ENCODE measurements at places on chromosomes 2 and 18. TPM values are rescaled to one million over a fixed set of nuclear protein-coding genes. Genes with fewer than 3 reads are reported as not detected.

Gene EVA1A
- total RNA-seq, result 9.7 TPM

Gene STK25
- 169 TPM for total RNA-seq

Gene RNF25
- total RNA-seq, result 20.0 TPM

Gene LYPD6
- total RNA-seq, result 2.3 TPM

Gene MZT2A
- 176 TPM for total RNA-seq

Gene TWIST2
- 23.5 TPM for total RNA-seq

DNA sequence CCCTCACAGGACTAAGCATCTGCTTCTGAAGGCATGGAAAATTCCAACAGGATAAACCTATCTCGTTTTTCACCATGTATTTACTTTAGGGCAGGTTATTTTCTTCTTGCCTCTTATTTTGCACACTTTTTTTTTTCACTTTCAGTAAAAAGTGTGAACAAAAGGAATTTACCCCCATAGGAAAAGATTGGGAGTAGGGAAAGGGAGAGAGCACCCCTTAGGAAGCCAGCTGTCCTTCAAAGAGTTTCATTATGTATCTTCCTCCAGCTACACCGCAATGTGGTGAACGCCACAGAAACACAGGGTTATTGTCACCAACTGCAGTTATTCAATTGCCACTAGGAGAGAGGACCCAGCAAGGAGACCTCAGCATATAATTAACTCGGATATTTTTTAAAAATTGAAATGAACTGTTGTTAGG is 286.2 kb upstream of the VRK2 start:
- H3K27ac ChIP-seq, result no peak overlapping the region
- H3K27me3 ChIP-seq, result no peaks in the 10 kb centered on the region
- H3K4me3 ChIP-seq, result no peak overlapping the region
- peaks cover 9% of the 10 kb centered on the region for H3K4me1 ChIP-seq
- DNase-seq, result no peak
- H3K36me3 ChIP-seq, result no peaks in the 10 kb centered on the region

GRCh38 chr18:5516841-5517240 is 27.0 kb downstream of the EPB41L3 start:
- H3K4me1 ChIP-seq, result no peaks in the 10 kb centered on the region
- no peaks in the 10 kb centered on the region for H3K36me3 ChIP-seq
- no peaks in the 10 kb centered on the region for H3K27me3 ChIP-seq
- H3K27ac ChIP-seq, result no peak overlapping the region
- no peak overlapping the region for H3K4me3 ChIP-seq
- no peak for DNase-seq

GRCh38 chr2:203648273-203648672 is 58.2 kb upstream of the CD28 start:
- no peak overlapping the region for H3K4me3 ChIP-seq
- peaks cover 14% of the 10 kb centered on the region for H3K4me1 ChIP-seq
- no peaks in the 10 kb centered on the region for H3K36me3 ChIP-seq
- DNase-seq, result peak; percentile 72
- peak overlapping the region; percentile 41 for H3K27ac ChIP-seq

- H3K4me3 ChIP-seq, result no peak overlapping the region
- H3K27me3 ChIP-seq, result peaks cover 11% of the 10 kb centered on the region
- H3K4me1 ChIP-seq, result no peaks in the 10 kb centered on the region
These were observed 2.1 kb upstream of the TWIST2 start for GRCh38 chr2:238845583-238846377.

DNA sequence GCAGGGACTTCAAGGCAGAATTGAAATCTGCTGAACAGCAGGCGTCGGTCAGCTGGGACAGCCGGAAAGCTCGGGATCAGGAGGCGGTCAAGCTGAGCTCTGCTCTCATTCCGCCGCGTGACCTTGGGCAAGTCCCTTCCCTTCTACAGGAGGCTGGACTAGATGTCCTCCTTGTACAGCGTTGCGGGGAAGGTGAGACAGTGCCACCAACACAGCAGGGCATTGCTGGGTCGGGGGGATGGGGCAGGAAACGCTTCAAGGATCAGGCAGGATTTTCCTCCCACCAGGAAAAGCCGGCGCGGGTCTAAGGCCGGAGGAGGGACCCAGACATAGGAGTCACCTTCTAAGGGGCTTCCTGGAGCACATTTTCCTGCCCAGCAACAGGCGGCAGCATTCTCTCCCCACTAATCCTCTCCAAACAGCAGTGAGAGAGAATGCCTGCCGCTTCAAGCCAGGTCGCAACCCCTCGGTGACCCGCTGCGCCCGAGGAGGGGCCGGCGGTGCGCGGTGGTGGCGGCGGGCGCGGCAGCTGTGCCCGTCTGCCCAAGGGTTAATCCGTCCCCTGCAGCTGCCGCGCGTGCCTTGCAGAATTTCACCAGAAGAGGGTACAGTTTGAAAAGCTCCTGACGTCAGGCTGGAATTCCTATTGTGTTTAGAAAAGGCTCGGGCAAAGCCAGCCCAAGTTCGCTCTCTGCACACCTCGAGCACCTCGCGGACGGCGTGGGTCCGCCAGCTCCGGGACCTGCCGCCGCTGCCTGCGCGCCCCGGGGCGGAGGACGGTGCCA is at the start of gene KCNF1:
KCNF1 (plus strand) TSS at position 644 of the 785 bp plus-strand sequence. CDS start 493 bp downstream, outside the sequence.
- H3K4me3 ChIP-seq, result peak within 1 kb of the TSS; percentile 25
- DNase-seq, result no peak
- no peaks in the 10 kb centered on the region for H3K4me1 ChIP-seq
- no peaks in the 10 kb centered on the region for H3K36me3 ChIP-seq
- no peak within 1 kb of the TSS for H3K27ac ChIP-seq
- H3K27me3 ChIP-seq, result peaks cover 4% of the 10 kb centered on the region

- H3K27ac ChIP-seq, result no peak overlapping the region
- no peaks in the 10 kb centered on the region for H3K36me3 ChIP-seq
- no peak for DNase-seq
- no peak overlapping the region for H3K4me3 ChIP-seq
- H3K27me3 ChIP-seq, result no peaks in the 10 kb centered on the region
These were observed 137.1 kb downstream of the DPP10 start for GRCh38 chr2:114579542-114579941.

DNA sequence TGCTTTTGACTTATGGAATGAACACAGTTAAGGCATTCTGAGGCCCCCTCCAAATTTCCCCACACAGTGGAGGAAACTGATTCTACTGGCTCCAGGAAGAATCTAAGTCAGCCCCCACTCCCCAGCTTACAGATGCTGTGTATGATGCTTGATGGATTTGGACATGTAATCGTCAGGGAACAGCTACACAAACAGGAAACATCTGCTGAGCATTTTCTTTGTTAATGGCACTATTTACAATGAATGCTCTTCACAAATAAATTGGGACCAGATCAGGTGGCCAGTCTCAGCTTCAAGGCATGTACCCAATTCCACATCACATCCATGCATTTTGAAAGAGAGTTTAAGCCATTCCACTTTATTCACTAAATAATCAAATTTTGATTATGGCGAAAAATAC is 562.3 kb downstream of the SOX11 start:
- H3K4me3 ChIP-seq, result no peak overlapping the region
- no peaks in the 10 kb centered on the region for H3K4me1 ChIP-seq
- H3K27me3 ChIP-seq, result no peaks in the 10 kb centered on the region
- H3K27ac ChIP-seq, result no peak overlapping the region
- DNase-seq, result no peak

- no peak for DNase-seq
- H3K27me3 ChIP-seq, result no peaks in the 10 kb centered on the region
- no peaks in the 10 kb centered on the region for H3K36me3 ChIP-seq
- no peaks in the 10 kb centered on the region for H3K4me1 ChIP-seq
These were observed 34.1 kb downstream of the NFATC1 start for GRCh38 chr18:79429785-79430281.

DNA sequence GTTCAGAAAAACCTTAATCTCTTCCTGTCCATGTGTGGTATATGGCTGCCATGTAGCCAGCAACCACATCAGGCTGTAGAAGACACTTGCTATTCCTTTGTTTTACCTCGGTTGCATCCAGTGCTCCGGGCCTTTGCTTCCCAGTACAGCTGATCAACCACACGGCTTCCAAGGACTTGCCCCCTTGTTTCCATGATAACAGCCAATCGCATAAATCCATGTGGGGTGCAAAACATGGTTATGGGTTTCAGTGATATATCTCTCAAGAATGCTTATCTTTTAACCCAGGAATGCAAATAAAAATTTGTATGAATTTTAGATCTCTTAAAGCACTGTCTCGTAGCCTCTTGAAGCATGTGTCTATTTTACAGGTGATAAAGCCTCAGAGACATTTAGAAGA is 118.3 kb downstream of the MGAT5 start:
- no peak overlapping the region for H3K4me3 ChIP-seq
- no peak for DNase-seq
- no peaks in the 10 kb centered on the region for H3K36me3 ChIP-seq
- H3K27ac ChIP-seq, result no peak overlapping the region
- H3K4me1 ChIP-seq, result no peaks in the 10 kb centered on the region

- H3K4me3 ChIP-seq, result no peak overlapping the region
- no peak overlapping the region for H3K27ac ChIP-seq
- DNase-seq, result no peak
These were observed 211.4 kb downstream of the ZBTB7C start for GRCh38 chr18:48197819-48198218.

DNA sequence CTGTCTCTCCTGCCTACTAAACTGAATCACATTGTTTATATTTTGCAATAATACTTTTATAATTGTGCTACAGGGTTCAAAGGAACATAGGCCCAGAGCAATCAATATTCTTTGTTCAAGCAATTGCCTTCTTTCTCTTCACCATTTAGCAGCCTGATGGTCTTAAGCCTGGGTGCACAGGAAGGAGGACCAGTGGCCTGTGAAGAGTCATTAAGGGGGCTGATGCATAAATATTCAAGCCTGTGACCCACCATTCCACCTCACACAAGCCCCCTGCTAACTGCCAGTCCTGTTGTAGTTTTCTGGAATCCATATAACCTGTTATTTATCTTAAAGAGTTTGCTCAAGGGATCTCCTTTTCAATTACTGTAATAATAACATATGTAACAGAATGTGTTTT is 56.0 kb downstream of the ABCA12 start:
- H3K27ac ChIP-seq, result no peak overlapping the region
- DNase-seq, result no peak
- no peaks in the 10 kb centered on the region for H3K27me3 ChIP-seq
- no peak overlapping the region for H3K4me3 ChIP-seq

DNA sequence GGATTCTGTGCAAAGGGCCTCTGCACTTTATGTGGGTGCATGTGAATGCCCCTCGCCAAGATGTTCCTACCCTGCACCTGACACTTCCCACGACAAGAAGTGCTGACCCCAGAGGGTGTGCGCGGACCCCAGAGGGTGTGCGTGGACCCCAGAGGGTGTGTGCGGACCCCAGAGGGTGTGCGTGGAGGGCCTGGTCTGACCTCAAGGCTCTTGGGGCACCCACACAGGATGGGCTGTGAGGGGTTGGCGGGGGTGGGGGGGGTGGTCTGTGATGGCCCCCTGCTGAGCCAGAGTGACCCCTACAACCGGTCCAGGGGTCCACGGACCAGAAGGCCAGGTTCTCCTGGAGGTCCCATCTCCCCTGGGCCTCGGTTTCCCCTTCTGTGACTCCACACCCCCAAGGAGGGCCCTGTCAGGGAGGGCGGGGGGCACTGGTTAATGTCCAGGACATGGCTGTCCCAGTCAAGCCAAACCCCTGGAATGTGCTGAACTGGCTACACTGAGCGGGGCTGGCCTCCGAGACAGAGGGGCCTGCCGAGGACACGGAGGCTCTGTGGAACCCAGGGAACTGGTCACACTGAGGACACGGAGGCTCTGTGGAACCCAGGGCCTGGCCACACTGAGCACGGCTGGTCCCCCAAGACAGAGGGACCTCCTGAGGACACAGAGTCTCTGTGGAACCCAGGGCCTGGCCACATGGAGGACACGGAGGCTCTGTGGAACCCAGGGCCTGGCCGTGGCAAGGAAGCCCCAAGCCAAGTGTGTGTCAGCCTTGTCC is 3.1 kb downstream of the NEU4 start:
- H3K27ac ChIP-seq, result no peak overlapping the region
- no peak overlapping the region for H3K4me3 ChIP-seq
- DNase-seq, result no peak
- no peaks in the 10 kb centered on the region for H3K36me3 ChIP-seq
- H3K27me3 ChIP-seq, result no peaks in the 10 kb centered on the region
- H3K4me1 ChIP-seq, result no peaks in the 10 kb centered on the region

DNA sequence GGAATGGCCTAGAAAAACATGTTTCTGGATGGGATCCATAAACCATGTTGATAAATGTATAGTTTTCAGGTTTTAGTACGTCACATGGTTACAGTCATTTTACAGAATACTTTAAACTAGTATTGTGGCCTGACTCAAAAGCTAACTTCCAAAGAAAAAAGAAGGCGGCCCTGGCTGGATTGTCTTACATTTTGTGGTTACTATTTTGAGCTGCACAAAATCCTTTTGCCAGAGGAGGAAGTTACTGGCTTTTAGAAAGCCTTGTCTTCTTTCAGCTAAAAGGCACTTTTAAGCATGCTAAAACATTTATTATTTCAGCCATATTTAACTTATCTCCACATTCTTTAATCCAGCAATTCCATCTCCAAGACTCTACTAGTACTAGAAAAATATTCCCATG is 227.9 kb downstream of the CDH2 start:
- no peaks in the 10 kb centered on the region for H3K4me1 ChIP-seq
- H3K27me3 ChIP-seq, result no peaks in the 10 kb centered on the region
- no peak overlapping the region for H3K4me3 ChIP-seq
- H3K36me3 ChIP-seq, result no peaks in the 10 kb centered on the region
- DNase-seq, result no peak

- peaks cover 9% of the 10 kb centered on the region for H3K36me3 ChIP-seq
- H3K4me1 ChIP-seq, result no peaks in the 10 kb centered on the region
- no peaks in the 10 kb centered on the region for H3K27me3 ChIP-seq
- DNase-seq, result no peak
These were observed 19.6 kb upstream of the KCNJ13 start for GRCh38 chr2:232795920-232796319.

GRCh38 chr2:42804891-42805290 is 12.5 kb upstream of the HAAO start:
- H3K4me1 ChIP-seq, result no peaks in the 10 kb centered on the region
- H3K27me3 ChIP-seq, result no peaks in the 10 kb centered on the region
- no peak overlapping the region for H3K27ac ChIP-seq
- H3K4me3 ChIP-seq, result no peak overlapping the region
- H3K36me3 ChIP-seq, result no peaks in the 10 kb centered on the region

- no peaks in the 10 kb centered on the region for H3K36me3 ChIP-seq
- no peak overlapping the region for H3K4me3 ChIP-seq
- H3K27me3 ChIP-seq, result no peaks in the 10 kb centered on the region
- H3K27ac ChIP-seq, result no peak overlapping the region
- no peak for DNase-seq
These were observed 420.9 kb upstream of the POU3F3 start for GRCh38 chr2:104432991-104433390.
